ENCODE measurements at places on chromosomes 3 and 15.

GRCh38 chr15:31332020-31332680, 5.5 kb downstream of the KLF13 start:
- no peak for DNase-seq

DNA sequence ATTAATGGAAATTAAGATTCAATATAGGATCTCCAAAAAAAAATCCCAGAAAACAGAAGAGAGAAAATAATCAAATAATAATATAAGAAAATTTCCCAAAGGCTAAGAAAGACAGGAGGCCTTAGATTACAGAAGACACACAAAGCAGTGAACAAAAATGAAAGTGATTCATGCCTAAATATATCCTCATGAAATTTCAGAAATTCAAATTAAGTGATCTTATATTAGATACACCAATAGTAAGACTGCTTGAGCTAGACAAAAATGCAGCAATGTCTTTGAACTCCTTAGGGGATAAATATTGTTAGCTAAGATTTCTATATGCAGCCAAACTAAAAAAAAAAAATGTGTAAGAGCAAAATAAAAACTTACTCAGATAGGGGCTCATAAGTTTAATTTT, 44.6 kb upstream of the ARPP21 start:
- DNase-seq, result no peak

GRCh38 chr3:66452303-66453011, 48.4 kb downstream of the LRIG1 start:
- no peak for DNase-seq

DNA sequence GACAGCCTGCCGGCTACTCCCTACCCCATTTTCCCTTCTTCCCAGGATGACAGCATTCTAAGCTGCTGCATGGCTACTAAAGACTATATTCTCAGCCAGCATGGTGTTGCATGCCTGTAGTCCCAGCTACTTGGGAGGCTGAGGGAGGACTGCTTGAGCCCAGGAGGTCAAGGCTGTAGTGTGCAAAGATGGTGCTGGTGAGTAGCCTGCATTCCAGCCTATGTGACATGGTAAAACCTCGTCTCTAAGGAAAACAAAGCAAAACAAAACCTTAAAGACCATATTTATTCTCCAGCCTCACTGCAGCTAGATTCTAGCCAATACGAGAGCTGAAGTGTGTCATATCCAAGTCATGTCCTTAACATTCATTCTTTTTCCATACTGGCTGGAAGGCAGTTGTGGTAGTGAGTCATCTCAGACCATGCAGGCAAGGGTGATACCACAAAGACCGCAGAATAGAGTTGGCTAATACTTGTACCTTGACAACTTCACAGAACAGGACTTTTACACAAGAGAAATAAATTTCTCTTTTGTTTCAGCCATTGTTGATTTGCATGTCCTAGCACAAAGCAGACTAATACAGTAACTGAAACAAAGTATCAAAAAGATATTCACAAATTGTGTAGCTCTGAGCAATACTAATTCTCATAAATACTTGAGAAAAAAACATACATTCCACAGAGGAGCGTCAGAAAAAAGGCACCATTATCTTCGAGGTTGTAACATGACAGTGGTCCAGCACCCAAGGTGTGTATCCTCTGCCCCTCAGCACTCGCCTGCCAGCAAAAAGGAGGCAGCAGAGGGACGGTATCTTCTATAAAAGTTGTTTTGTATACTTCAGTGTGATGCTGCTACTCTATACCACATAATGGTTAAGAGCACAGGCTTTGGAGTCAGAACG, 14.8 kb downstream of the PBRM1 start:
- no peak for DNase-seq

- no peak for DNase-seq
Observed at GRCh38 chr3:160773722-160774121, 17.7 kb downstream of the PPM1L start.

- DNase-seq, result no peak
Observed at GRCh38 chr3:130932979-130933378, 39.1 kb downstream of the ATP2C1 start.

DNA sequence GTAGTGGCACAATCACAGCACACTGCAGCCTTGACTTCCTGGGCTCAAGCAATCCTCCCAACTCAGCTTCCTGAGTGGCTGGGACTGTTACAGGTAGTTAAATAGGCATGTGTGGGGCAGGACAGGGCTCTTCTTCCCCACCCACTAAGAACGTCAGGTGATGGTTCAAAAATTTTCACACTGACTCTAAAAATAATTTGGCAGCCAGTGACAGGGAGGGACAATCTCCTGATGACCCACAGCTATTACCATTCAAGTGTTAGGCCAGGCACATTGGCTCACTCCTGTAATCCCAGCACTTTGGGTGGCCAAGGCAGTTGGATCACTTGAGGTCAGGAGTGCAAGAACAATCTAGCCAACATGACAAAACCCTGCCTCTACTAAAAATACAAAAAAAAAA, 12.2 kb upstream of the TRMT10C start:
- no peak for DNase-seq

DNA sequence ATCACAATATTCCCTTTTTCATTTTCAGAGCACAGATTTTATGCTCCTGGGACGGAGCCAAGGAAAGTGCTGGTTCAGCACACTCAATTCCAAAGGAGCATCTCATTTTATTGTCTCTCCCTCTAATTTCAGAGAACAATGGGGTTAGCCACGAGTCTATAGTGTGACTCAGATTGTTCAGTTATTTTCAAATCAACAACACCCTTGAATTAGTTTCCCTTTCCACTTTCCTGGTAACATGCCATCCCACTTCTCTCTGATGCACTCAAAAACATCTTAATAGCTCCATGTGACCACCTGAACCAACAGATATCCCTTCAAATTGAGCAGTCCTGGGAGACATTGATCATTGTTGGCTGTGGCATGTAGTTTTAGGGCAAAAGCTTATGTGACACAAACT, 389.7 kb upstream of the MDFIC2 start:
- DNase-seq, result no peak

GRCh38 chr3:185728630-185729336, 96.1 kb downstream of the IGF2BP2 start:
- DNase-seq, result no peak

DNA sequence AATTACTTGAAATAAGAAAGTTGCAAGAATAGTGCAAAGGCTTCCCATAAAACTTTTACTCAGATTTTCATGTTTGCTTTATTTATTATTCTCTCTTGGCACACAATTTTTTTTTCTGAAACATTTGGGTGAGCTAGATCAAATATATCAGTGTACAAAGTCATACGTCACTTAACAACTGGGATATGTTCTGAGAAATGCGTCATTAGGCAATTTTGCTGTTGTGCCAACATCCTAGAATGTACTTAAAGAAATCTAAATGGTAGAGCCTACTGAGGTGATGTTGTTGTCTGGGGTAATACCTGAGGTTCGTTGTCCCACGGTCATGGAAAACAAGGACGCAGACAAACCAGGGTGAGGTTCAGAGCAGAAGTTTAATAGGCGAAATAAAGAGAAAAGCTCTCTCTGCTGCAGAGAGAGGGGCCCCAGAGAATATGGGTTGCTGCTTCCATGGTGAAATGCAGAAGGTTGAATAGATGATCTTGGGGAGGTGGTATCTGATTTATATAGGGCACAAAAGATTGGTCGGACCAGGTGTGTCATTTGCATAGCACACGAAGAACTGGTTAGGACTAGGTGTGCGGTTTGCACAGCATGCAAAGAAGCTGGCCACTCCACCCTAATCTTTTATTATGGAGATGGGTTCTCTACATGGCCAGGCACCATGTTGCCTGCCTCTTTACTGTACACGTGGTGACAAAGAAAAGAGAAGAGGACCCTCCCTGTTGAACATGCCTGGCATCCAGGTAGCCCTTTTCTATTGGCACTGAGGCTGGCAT, 8.8 kb upstream of the GRAMD1C start:
- DNase-seq, result no peak

- no peak for DNase-seq
Observed at GRCh38 chr3:197950677-197951061, 679 bp downstream of the RPL35A start.

GRCh38 chr15:71800835-71801745, 9.3 kb upstream of the NR2E3 start:
- DNase-seq, result no peak

Data from activated CD4-positive, alpha-beta T cell treated with anti-CD3 and anti-CD28 coated beads for 24 hours (primary cell).